ENCODE measurements at places on chromosomes 2 and 18.

DNA sequence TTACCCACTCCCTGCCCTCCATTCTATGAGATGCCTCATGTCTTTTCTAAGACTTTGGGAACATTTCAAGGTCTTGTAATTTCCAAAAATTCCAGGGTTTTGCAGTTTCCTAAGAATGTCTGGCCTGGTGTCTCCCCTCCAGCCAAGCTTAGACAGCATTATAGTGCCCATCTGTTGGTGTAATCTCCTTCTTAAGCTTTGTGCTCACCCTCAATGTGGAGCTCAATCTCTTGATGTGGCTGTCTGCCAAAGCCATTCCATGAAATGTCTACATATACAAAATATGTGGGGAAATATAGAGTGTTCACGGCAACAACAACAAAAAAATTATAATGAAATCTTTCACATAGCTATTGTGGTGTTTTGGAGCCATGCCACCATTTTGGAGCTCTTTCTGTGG, 558.4 kb downstream of the PIK3C3 start:
- DNase-seq = no peak

- DNase-seq = no peak
Measured at GRCh38 chr18:45839414-45840395, 14.2 kb downstream of the SIGLEC15 start.

- DNase-seq = peak; percentile 4
Measured at GRCh38 chr2:159797543-159798375, at the start of gene CD302. TSS of gene CD302 (minus strand) at chr2:159798208. CDS start at chr2:159798198, 10 bp downstream.

GRCh38 chr18:36196238-36196995, 9.1 kb downstream of the MOCOS start:
- no peak for DNase-seq

DNA sequence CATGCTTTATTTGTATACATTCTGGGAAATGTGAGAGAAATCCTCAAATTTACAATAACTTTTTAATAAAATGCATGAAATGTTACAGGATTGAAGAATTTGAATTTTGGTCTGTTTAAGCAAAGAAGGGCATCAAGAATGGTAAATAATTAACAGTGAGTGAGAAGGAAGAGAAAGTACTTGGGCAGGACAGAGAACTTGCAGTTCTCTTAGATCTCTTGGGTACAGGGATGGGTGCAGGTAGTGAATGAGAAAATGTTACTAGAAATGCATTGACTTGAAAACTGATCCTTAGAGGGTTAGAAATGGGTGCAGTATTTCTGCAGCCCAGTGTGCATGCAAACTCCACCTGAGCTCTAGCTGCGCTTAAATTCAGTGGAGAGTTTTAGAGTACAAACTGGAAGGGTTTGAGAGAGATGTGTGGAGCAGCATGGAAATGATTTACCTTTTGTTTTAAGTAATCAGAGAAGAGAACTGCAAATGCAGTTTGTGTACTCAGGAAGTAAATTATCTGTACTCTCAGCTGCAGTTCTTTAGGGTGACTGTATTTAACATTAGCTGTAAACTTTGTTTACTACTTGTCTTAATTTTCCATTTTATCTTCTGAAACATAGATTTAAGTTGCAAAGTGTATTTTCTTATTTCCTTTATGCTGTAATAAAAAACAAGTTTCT, 51.0 kb upstream of the RAB27B start:
- no peak for DNase-seq

GRCh38 chr2:151946899-151947812, 118.9 kb upstream of the ARL5A start:
- DNase-seq = no peak

- no peak for DNase-seq
Measured at GRCh38 chr18:30623401-30624065, 419.0 kb downstream of the DSC3 start.

- no peak for DNase-seq
Measured at GRCh38 chr18:8496186-8496585, 113.1 kb upstream of the RAB12 start.

DNA sequence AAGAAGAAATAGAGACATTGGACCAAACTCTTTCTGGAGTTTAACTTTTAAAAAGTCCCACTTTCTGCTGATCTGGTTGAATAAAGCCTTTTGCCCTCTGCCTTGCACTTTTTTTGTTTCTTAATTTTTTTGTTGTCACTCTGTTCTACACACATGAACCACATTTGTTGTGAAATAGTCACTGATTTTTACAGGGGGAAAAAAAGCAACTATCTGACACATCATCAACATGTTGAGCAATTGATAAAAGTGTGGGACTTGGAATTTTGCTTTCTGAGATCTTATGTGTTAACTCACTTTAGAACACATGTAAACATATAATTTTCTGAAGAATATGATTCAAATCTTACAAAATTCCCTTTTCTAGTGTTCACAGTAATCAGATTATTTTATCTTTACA, 414.8 kb upstream of the FIGN start:
- DNase-seq = no peak

GRCh38 chr2:227404585-227405271, 17.0 kb upstream of the SCYGR1 start:
- DNase-seq = no peak

Measured in stimulated activated CD8-positive, alpha-beta memory T cell treated with anti-CD3 and anti-CD28 coated beads, Interleukin-7, amount 100 ng/mL, for 1 hour (primary cell).